Naive thymus-derived CD4-positive, alpha-beta T cell (primary cell): ENCODE measurements at places on chromosomes 13 and 19.

DNA sequence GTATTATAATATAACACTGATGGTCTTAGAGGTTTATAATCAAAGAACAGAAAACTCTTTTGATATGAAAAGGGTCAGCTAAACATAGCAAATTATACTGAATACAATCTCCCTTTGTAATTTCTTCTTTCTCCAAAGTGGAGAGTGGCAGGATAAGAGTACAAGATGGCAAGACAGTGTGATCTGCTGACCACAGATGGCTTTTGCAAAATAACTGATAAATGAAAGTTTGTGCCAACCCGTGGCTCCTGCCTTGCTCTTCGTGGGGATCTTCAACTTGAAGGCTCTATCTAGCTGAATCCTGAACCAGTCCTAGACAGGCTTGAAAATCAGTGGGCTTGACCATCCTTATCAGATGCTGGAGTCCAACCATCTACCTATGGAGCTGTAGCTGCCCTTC is 185.7 kb downstream of the VWA8 start:
- no peak overlapping the region for H3K4me3 ChIP-seq
- H3K27ac ChIP-seq, result no peak overlapping the region
- no peak for DNase-seq
- H3K4me1 ChIP-seq, result no peaks in the 10 kb centered on the region
- H3K36me3 ChIP-seq, result no peaks in the 10 kb centered on the region

DNA sequence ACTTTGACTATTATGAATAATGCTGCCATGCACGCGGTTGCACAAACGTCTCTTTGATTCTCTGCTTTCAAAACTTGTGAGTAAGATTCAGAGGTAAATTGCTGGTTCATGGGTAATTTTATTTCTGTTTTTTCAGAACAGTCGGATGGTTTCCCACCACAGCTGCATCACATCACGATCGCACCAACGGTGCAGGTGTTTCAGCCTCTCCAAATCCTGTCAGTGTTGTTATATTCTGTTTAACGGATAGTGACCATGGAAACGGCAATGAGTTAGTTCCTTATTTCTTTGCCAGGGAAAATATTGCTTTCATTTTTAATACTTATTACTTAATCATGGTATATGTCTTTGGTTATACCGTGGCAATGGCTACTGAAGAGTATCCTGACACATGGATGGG is 19.1 kb upstream of the ZNF835 start:
- no peak overlapping the region for H3K27ac ChIP-seq
- no peaks in the 10 kb centered on the region for H3K36me3 ChIP-seq
- H3K4me1 ChIP-seq, result no peaks in the 10 kb centered on the region
- no peak for DNase-seq
- no peaks in the 10 kb centered on the region for H3K27me3 ChIP-seq

DNA sequence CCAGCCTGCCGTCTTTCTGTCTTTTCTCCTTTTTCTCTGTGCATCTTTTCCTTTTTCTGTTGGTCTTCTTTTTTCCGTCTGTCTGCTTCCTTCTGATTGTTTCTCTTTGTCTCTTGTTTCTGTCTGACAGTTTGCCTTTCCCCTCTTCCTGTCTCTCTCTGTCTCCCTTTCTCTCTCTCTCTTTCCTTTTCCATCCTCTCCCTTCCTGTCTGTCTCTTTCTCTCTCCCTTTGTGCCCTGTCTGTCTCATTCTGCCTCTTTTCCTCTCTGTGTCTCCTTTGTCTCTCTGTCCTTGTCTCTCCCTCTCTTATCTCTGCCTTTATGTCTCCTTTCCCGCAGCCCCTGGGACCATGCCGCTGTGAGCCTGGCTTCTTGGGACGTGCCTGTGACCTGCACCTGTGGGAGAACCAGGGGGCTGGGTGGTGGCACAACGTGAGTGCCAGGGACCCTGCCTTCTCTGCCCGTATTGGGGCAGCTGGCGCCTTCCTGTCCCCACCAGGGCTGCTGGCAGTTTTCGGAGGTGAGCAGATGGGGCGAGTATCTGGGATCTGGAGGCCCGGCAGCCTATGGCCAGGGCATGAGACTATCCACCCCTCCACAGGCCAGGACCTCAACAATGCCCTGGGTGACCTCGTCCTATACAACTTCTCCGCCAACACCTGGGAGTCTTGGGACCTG is 9.4 kb downstream of the MEGF8 start:
- DNase-seq, result no peak
- H3K36me3 ChIP-seq, result no peaks in the 10 kb centered on the region
- H3K27ac ChIP-seq, result no peak overlapping the region
- no peak overlapping the region for H3K4me3 ChIP-seq
- no peaks in the 10 kb centered on the region for H3K4me1 ChIP-seq

DNA sequence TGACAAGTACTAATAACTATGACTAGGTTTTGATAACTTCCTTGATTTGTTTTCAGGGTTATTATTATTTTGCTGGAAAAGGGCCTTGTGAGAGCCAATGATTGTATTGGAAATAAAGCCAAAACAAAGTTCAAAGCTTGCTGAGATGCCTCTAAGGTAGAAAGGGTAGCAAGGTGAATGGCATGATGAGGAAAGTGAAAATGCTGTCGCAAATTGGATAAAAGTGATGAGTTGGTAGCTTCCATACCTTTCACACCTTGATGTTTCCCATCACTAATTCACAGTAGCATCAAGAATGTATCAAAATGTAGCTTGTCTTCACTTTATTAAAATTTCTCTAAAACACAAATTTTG is 259.4 kb downstream of the FGF14 start:
- DNase-seq, result no peak
- H3K36me3 ChIP-seq, result no peaks in the 10 kb centered on the region
- no peak overlapping the region for H3K4me3 ChIP-seq
- no peaks in the 10 kb centered on the region for H3K4me1 ChIP-seq

DNA sequence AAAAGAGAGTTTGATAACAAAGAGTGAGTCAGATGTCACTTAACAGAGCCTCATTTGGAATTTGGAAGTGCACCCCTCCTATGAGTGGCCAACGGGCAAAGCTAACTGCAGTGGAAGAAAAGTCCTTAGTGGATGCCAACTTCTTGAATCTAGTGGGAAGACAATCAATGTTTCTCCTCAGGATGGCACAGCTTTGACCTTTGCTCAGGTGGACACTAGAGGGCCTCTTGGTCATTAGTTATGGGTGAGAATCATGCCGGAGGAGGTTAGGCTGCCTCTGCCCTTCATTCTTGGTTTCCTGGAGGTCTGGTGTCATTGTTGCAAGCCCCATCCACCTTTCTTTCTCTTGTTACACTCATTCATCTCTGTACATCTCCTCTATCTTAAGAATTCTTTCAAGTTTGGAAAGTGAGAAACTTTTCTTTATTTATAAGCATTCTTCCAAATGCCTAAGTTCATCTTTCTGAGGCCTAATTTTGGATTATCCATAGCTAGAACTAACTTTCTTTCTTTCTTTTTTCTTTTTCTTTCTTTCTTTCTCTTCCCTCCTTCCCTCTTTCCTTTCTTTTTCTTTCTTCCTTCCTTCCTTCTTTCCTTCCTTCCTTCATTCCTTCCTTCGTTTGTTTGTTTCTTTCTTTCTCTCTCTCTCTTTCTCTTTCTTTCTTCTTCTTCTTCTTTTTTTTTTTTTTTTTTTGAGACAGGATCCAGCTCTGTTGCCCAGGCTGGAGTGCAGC is 327.2 kb upstream of the TSHZ3 start:
- H3K36me3 ChIP-seq, result no peaks in the 10 kb centered on the region
- H3K4me3 ChIP-seq, result no peak overlapping the region
- H3K27me3 ChIP-seq, result no peaks in the 10 kb centered on the region
- H3K27ac ChIP-seq, result no peak overlapping the region
- no peaks in the 10 kb centered on the region for H3K4me1 ChIP-seq

DNA sequence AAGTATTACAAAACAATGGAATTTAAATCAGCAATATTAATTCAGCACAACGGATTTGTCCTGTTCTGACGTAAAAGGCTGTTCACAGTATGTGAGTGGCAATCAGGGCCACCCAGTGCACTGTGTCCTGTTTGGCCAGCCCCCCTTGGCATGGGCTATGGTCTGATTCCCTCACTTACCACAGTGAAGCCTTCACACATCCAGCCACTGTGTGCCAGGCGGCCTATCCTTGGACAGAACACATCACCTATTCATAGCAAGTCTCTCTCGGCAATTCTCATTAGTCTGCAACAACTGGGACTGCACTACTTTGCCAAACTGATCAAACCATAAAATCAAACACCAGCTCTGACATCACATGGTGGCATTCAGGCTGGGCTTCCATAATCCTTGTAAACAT is 221.5 kb upstream of the TSHZ3 start:
- no peaks in the 10 kb centered on the region for H3K4me1 ChIP-seq
- no peak for DNase-seq
- H3K27me3 ChIP-seq, result no peaks in the 10 kb centered on the region
- no peak overlapping the region for H3K4me3 ChIP-seq

- no peaks in the 10 kb centered on the region for H3K4me1 ChIP-seq
- DNase-seq, result peak; percentile 69
- no peak overlapping the region for H3K4me3 ChIP-seq
- no peaks in the 10 kb centered on the region for H3K36me3 ChIP-seq
- no peaks in the 10 kb centered on the region for H3K27me3 ChIP-seq
- H3K27ac ChIP-seq, result no peak overlapping the region
Measured at GRCh38 chr13:100392709-100393630, 195.6 kb downstream of the GGACT start.

- H3K4me1 ChIP-seq, result no peaks in the 10 kb centered on the region
- no peaks in the 10 kb centered on the region for H3K36me3 ChIP-seq
- H3K27me3 ChIP-seq, result no peaks in the 10 kb centered on the region
- no peak for DNase-seq
Measured at GRCh38 chr19:42831221-42832019, 48.1 kb downstream of the PSG1 start.

GRCh38 chr19:19434483-19435045 is 29.1 kb downstream of the GATAD2A start:
- no peak for DNase-seq
- H3K27ac ChIP-seq, result no peak overlapping the region
- no peak overlapping the region for H3K4me3 ChIP-seq

- DNase-seq, result no peak
- no peaks in the 10 kb centered on the region for H3K27me3 ChIP-seq
- no peak overlapping the region for H3K27ac ChIP-seq
- no peaks in the 10 kb centered on the region for H3K4me1 ChIP-seq
- H3K36me3 ChIP-seq, result peaks cover 37% of the 10 kb centered on the region
Measured at GRCh38 chr19:5103812-5104410, 135.0 kb downstream of the KDM4B start.

- H3K4me1 ChIP-seq, result no peaks in the 10 kb centered on the region
- H3K27me3 ChIP-seq, result no peaks in the 10 kb centered on the region
- DNase-seq, result no peak
- H3K36me3 ChIP-seq, result no peaks in the 10 kb centered on the region
- H3K27ac ChIP-seq, result no peak overlapping the region
- H3K4me3 ChIP-seq, result no peak overlapping the region
Measured at GRCh38 chr13:29664591-29664990, 69.1 kb upstream of the SLC7A1 start.

DNA sequence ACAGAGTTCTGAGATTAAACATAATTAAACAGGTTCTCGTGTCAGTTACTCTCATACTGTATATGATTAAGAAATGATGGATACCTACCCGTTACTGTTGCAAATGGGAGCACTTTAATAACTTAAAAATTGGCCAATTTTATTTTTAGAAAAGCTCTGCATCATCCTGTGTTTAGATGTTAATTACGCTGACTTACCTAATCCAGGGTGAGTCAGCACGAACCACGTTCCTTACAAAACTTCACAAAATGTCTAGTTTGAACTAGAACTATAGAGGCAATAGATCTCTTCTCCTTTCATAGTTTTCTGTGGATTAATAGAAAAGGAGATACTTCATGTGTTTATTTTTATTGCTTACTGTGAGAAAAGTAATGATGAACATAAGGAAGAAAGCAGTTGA is 363.9 kb downstream of the MYO16 start:
- H3K4me3 ChIP-seq, result no peak overlapping the region
- no peak overlapping the region for H3K27ac ChIP-seq
- no peaks in the 10 kb centered on the region for H3K4me1 ChIP-seq
- DNase-seq, result no peak
- no peaks in the 10 kb centered on the region for H3K36me3 ChIP-seq

DNA sequence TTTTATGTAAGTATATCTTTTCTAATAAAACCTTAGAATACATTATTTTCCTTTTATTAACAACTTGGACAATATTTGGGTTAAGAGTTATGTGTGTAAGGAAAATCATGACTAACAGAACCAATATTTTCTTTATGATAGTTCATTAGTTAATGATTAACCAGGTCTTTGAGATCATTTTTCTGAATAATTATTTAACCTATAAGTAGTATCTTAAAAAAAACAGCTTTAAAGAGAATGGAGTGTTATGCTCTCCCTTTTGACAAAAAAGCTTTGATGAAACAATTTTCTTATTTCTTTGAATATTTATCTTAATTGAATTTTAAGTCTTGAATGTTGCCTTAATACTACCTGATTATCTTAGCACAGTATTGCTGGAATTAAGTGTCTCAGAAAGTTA is 3.8 kb downstream of the SLAIN1 start:
- DNase-seq, result no peak
- no peak overlapping the region for H3K27ac ChIP-seq
- H3K27me3 ChIP-seq, result no peaks in the 10 kb centered on the region
- H3K36me3 ChIP-seq, result no peaks in the 10 kb centered on the region
- peaks cover 18% of the 10 kb centered on the region for H3K4me1 ChIP-seq
- H3K4me3 ChIP-seq, result no peak overlapping the region

DNA sequence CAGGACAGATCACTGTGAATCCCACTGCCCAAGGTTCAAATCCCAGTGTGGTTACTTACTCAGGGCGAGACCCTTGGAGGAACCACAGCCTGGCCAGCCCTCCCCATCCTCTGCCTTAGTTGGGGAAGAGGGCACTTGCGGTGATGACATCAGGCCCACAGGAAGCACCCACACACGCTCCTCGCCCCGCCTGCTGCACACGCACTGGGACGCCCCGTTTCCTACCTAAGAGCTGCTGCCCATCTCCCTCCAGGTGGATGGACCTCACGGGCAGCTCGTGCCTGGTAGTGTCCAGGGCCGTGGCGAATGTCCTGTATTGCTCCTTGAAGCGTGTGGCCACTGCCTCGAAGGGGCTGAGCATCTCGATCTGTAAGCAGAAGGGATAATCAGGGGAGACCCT is 19.6 kb downstream of the HAUS8 start:
- H3K27ac ChIP-seq, result no peak overlapping the region
- H3K27me3 ChIP-seq, result no peaks in the 10 kb centered on the region
- no peaks in the 10 kb centered on the region for H3K4me1 ChIP-seq
- no peak for DNase-seq
- peaks cover 11% of the 10 kb centered on the region for H3K36me3 ChIP-seq
- no peak overlapping the region for H3K4me3 ChIP-seq

- no peak overlapping the region for H3K27ac ChIP-seq
- H3K27me3 ChIP-seq, result no peaks in the 10 kb centered on the region
- no peaks in the 10 kb centered on the region for H3K4me1 ChIP-seq
- no peaks in the 10 kb centered on the region for H3K36me3 ChIP-seq
- DNase-seq, result no peak
Measured at GRCh38 chr13:83498481-83499190, 383.6 kb downstream of the SLITRK1 start.

DNA sequence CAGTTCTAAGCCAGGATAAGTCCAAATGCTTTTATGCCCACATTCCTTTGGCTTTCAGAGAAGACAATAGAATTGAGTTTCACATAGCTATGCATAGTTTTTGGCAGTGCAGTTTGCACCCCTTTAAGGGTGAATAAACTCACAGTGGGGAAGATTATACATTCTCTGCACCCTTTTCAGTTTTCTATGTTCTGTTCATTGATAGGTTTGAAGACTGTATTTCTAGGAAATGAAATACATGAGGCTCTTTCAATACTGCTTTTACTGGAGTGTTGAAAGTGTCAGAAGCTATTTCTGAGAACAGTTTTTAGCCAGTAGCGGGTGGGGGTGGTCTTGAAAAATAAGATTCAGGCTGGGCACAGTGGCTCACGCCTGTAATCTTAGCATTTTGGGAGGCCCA is 46.2 kb downstream of the IPO5 start:
- H3K4me1 ChIP-seq, result no peaks in the 10 kb centered on the region
- DNase-seq, result no peak
- no peaks in the 10 kb centered on the region for H3K27me3 ChIP-seq
- peaks cover 64% of the 10 kb centered on the region for H3K36me3 ChIP-seq
